Erythroblast (primary cell): ENCODE measurements at places on chromosomes 12 and 14.
A peak's percentile ranks its signal among the peaks of the same experiment; 100 is the strongest.

DNA sequence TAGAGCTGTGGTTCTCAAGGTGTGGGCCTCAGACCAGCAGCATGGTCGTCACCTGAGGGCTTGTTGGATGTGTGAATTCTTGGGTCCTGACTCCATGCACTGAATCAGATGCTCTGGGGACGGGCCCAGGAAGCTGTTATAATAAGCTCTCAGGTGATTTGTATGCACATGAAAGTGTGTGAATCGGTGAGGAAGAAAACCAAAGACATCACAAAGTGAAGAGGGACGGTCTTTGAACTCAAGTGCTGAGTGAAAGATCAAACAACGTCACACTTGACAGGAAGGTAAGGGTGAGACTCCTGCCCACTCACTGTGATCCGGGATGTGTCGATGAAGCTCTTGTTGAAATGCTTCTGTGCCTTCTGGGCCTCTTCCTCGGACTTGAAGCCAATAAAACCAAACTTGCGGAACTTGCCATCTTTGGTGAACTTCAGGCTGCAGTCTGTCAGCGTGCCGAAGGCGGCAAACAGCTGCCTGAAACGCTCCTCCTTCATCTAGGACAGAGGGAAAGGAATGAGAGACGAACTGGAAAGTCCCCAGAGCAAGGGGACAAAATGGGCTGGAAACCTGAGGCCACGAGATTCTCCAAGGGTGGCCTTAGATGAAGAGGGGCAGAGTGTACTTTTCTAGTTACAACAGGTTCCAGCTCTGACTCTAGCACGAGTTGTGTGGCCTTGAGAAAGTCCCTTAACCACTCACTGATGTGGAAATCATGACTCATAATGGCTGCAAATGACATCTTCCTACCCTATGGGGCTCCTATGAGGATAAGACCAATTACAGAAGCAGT, 4.0 kb downstream of the RBM19 start:
- peak; percentile 11 for DNase-seq

GRCh38 chr12:11947213-11947612, 123.5 kb upstream of the BCL2L14 start:
- no peak for DNase-seq

DNA sequence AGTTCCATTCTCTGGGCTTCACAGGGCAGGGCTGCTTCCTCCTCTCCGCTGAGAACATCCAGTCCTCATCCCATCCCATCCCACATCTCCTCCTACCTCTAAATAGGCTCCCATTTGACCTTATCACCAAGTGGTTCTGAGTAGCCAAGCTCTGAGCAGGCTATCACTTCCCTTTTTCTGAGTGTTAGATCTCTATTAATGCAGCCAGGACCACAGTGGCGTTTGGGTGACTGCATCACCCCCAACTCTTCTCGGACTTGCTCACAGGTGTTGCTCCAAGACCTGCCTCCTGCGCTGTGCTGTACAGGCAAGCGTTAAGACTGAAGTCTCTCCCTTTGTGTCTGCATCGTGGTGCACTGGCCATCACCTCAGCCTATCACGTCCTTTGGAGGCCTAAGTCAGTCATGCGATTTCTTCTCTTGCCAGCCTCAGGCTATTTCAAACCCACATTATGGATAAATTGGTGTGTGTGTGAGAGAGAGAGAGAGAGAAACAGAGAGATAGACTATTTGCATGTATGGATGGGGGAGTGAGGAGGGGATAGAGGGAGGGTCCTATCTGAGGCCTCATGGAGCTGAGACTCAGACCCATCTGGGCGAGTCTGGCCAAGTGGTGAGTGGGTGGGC, 12.4 kb upstream of the HHIPL1 start:
- no peak for DNase-seq

DNA sequence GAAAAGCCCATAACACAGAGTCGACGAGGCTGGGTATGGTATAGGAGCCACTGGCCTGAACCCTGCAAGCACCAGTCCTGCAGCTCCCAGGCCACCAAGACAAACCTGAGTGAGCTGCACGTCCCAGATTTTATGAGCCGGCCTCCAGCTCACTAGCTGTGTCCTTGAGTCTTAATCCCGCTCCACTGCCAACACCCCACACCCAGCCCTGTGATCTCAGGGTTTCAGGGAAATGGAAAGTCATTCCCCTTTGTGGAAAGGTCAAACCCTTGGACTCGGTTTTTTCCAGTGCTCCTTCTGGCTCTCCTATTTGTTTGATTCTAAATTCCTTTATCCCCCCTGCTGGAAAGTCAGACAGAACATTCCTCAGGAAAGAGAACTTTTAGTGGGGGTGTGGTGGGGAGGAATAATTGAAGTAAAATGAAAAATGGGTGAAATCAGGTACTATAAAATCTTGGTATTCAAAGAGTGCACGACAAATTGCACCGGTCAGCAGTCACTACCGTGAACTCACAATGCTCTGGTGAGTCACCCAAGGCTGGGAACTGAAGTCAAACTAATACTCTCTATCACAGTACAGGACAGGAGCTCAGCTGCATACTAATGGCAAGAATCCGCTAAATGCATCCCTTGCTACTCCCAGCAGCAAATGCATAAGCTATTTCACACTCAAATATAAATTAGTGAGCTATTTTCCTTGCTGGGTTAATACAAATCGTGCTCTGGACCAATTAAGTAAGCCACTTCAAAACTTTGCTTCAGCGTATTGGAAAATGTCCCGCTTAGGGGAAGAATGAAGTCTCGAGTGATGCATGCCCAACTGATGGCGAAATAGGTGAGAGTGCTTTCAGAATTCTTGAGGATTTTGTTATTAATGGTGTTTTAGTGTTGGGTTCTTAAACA, 9.0 kb downstream of the PITPNM2 start:
- DNase-seq = no peak

GRCh38 chr14:54174457-54174856, 217.8 kb upstream of the BMP4 start:
- no peak for DNase-seq

GRCh38 chr14:95495538-95496025, 20.9 kb downstream of the SYNE3 start:
- DNase-seq = no peak
